ENCODE measurements at places on chromosomes 16 and 17.

DNA sequence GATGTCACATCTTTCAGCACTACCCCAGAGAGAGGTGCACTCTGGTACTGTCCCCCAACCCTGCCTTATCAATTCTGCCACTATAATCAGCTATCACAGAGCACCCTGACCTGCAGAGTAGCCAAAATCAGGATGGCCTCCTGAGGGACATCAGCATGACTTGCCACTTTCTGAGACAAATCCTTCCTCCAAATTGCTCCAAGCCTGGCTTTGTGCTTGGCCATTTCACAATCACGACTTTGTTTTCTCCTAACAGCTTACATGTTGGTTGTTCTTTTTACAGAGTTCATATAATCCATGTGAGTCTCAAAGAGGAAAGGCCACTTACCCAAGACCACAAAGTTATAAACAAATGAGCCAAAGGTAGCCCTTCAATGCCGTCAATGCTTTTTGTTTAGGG is 449.0 kb upstream of the CDH5 start:
- DNase-seq: no peak

DNA sequence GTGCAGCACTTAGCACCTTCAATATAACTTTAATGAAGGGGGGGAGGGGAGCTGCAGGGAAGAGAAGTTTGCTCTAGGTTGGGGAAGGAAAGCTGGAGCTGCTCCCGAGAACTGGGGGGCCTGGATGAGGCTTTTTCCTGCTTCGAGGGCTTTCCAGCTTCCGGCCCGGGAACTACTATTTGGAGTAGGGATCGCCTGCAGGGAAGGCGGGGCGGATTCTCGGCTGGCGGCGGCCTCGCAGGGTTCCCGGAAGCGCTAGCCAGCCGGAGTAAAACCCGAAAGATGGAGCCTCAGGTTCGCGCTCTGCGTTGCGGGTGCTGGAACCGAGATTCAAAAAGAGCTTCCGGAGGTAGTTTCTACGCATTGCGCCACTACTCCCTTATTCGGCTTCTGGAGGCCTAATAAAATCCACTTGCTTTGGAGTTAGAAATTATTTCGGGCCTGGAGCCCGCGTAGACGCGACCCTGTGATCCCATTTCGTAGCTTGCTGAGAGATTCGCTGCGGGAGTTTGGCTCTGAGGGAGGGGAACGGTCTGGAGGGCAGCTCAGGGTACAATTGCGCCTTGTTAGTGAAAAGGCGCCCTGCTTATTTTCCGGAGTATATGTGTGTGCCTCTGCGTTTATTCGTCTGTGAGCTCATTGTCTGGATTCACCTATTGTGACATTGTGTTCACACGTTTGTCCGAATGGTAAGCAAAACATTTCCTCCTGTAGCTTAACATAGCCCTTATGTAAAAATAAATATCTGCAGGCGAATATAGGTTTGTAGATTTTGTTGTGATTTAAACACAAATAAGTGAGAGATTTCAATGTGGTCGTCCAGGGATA is 652 bp downstream of the PRAC2 start:
- no peak for DNase-seq

DNA sequence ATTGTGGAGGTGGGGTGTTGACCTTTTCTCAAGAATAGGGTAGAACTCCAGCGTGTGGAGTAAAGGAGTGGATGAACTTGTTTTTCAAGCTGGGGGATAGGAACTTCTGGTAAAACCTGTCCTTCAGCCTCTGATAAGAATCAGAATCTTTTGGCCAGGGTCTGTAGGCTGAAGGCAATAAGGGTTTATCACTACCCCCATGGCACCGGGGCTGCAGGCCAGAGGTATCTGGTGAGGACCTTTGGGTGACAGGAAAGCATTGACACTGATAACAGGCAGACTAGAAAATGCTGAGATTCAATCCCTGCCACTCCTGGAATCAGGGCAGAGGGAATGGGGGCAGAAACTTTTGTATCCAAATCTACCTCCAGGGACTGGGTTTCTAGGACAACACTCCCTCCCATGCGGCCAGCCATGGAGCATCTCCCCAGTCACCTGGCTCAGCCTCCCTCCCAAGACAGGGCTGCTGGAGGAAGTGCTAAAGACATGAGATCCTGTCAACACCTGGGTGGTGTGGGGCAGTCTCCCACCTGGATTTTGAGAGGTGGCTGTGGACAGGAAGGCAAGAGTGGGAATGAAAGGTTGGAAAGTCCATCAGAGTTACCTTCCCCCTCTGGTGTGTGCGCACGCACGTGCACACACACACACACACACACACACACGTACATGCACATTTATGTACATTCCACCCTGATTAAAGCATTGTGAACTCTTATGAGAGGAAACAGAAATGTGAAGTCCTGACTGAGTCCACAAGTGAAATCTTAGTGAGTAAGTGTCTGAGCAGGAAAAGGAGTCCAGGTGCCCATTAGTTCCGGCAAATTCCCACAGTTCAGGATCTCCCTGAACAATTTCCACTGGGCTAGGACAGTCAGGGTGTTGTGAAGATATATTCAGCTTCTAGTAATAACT is 53.1 kb upstream of the MARCHF10 start:
- no peak for DNase-seq

DNA sequence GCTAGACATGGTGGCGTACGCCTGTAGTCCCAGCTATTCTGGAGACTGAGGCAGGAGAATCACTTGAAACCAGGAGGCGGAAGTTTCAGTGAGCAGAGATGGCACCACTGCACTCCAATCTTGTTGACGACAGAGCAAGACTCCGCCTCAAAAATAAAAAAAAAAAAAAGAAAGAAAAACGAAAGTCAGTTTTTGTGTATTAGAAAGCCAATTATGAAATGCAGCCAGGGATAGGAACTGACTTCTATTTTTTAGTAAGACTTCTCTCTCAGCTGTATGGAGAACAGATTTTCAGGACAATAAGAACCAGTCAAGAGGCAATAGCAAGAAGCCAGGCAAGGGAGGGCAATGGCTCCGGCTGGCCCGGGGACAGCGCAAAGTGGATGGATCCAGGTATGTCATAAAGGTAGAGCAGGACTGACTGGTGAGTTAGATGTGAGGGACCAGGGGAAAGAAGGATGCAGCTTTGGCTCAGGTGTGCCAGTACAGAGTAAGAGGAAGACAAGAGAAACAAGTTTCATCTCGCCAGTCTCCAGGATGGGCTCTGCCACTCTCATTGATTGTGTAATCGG is 12.5 kb upstream of the CCL1 start:
- DNase-seq: no peak

DNA sequence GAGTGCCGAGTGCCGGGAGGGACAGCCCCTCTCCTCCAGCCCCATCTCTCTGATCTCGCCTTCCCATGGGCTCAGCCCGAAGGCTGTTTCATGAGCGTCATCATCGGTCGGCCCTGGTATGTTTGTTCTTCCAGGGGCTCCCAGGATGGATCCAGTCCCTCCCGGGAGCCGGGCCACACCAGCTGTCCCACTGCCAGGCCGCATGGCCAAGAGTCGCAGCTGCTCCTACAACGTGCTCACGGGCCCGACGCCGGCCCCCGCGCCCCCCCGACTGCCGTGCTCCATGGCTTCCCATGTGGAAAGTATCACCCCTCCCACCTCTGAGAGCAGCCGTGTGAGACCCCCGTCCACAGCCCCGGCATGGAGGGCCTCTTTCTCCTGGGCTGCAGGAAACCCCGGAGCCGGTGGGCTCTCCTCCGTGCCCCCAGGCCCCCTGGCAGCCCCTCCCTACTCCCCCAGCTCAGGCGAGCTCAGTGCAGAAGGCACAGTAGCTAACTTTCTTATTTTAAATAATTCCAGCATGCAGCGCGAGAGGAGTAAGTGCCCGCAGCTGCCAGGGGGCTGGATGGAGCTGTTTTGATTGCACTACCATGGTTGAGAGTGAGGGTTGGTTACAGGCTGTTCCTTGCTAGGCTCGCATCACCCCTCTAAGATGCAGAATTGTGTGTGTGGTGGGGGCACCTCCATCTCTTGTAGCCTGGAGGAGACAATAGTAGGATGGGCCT is 26.6 kb upstream of the GSE1 start:
- peak; percentile 49 for DNase-seq

Measured in amygdala (tissue), 56 donors.